Progenitor cell of endocrine pancreas (in vitro differentiated cells): ENCODE measurements at places on chromosomes 7 and 10. TPM values are rescaled to one million over a fixed set of nuclear protein-coding genes. Genes with fewer than 3 reads are reported as not detected.
A peak's percentile ranks its signal among the peaks of the same experiment; 100 is the strongest.

DNA sequence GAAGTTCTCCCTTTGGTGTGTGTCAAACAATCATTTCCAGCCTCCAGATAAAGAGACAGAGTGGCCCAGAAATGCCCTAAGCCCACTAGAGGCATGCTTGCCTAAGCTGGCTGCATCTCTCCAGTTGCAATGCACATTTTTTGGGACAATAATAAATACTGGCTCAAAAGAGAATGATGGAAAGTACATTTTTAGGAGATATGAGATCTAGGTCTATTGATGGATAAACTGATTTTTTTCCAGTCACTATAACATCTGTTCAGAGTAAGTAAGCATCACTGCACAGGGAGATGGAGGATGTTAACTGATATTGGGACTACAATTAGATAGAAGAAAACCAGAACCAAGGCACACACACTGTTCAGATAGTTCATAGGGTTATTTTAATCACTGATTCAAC, 553.0 kb downstream of the GRM8 start:
- peaks cover 22% of the 10 kb centered on the region for H3K4me1 ChIP-seq
- H3K27me3 ChIP-seq: no peaks in the 10 kb centered on the region
- no peaks in the 10 kb centered on the region for H3K36me3 ChIP-seq
- no peak overlapping the region for H3K4me3 ChIP-seq
- H3K27ac ChIP-seq: no peak overlapping the region
- DNase-seq: no peak

- H3K36me3 ChIP-seq: no peaks in the 10 kb centered on the region
- peaks cover 45% of the 10 kb centered on the region for H3K27me3 ChIP-seq
- H3K4me3 ChIP-seq: no peak overlapping the region
- no peak overlapping the region for H3K27ac ChIP-seq
- DNase-seq: no peak
Observed at GRCh38 chr10:123781956-123782500, 109.6 kb downstream of the CPXM2 start.

- H3K36me3 ChIP-seq: peaks cover 24% of the 10 kb centered on the region
- DNase-seq: no peak
- H3K27me3 ChIP-seq: peaks cover 51% of the 10 kb centered on the region
- H3K4me3 ChIP-seq: no peak overlapping the region
- peaks cover 18% of the 10 kb centered on the region for H3K4me1 ChIP-seq
Observed at GRCh38 chr7:70711452-70711851, 420.5 kb upstream of the GALNT17 start.

DNA sequence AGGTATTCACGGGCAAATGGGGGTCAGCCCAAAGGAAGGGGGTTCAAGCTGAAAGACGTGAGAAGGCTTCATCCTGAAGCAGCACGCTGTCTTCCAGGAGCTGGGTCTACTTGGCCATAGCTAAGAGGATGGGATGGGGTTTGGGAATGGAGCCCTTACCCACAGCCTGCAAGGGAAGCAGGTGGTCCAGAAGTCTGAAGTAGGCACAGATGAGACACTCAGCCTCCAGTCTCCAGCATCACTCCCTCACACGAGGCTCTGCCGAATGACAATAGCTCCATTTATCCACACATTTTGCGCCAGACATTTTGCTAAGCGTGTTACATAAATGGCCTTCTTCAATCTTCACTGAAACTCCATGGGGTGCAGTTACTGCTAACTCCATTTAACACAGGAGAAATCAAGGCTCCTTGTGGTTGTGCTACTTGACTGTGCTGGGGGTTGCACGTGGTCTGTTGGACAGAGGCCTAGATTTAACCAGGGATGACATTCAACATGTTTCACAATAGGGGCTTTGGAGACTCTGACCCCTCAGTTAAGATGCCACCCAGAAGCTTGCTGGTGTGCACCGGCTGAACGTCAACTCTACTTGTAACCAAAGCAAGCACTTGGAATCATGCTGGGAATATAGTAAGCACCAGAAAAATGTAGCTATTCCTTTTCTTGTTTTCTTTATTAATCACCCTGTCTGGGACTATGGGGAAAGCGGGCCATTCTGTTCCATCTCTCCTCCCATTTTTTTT, 85.3 kb downstream of the FAM241B start:
- no peak for DNase-seq
- H3K4me1 ChIP-seq: no peaks in the 10 kb centered on the region
- peaks cover 34% of the 10 kb centered on the region for H3K27me3 ChIP-seq
- no peaks in the 10 kb centered on the region for H3K36me3 ChIP-seq

The MYL10 gene
- total RNA-seq: not detected in 2 replicates

DNA sequence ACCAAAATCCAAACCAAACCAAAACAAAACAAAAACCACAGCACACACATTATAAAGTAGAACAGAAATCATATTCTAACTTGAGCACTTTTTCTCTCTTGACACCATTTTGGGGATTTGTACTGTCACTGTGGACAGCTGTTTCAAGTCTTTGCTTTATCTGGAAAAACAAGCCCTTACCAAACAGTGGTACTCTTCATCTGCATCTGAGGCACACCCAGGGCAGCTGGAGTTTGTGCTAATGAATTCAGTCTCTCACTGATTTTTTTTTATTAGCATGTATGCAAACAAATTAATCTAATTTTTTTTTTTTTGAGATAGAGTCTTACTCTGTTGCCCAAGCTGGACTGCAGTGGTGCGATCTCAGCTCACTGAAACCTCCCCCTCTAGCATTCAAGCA, 171.4 kb downstream of the RAPGEF5 start:
- no peak for DNase-seq
- no peak overlapping the region for H3K4me3 ChIP-seq
- H3K4me1 ChIP-seq: peaks cover 11% of the 10 kb centered on the region
- H3K27ac ChIP-seq: no peak overlapping the region
- H3K36me3 ChIP-seq: peaks cover 3% of the 10 kb centered on the region

- H3K27ac ChIP-seq: no peak overlapping the region
- H3K4me3 ChIP-seq: no peak overlapping the region
- no peak for DNase-seq
- H3K27me3 ChIP-seq: no peaks in the 10 kb centered on the region
- H3K36me3 ChIP-seq: no peaks in the 10 kb centered on the region
- no peaks in the 10 kb centered on the region for H3K4me1 ChIP-seq
Observed at GRCh38 chr7:43077732-43078391, 34.6 kb upstream of the HECW1 start.

- H3K4me3 ChIP-seq: no peak overlapping the region
- peaks cover 28% of the 10 kb centered on the region for H3K36me3 ChIP-seq
- no peak for DNase-seq
- peak overlapping the region; percentile 85 for H3K27ac ChIP-seq
Observed at GRCh38 chr7:47407821-47408674, 173.9 kb downstream of the TNS3 start.

DNA sequence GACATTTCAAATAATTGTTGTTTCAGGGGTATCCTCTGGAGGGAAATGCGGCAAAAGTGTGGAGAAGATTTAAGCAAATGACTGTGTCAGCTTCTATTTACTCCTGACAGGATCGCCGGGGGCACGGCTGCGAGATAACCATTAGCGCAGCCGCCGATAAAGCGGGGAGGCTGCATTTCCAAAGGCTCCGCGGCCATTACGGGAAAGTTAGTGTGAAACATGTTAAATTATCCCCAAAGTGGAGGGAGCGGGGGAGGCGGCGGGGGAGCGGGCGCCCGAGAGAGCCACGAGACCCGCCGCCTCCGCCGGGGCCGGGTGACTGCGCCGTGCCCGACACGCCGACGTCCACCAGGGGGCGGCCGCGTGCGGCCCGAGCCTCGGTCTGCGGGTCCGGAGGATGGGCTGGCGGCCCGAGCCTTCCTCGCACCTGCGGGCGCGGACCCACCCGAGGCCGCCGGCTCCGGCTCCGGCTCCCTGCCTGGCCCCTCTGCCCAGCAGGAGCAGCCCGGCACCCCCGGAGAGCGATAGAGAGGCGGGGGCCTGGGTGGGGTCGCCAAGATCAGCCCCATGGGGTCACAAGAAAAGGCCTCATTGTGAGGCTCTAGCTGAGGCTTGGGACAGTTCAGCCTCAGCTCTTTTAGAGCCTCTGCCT, 74.4 kb upstream of the PAX2 start:
- no peak overlapping the region for H3K27ac ChIP-seq
- H3K4me1 ChIP-seq: peaks cover 2% of the 10 kb centered on the region
- H3K4me3 ChIP-seq: no peak overlapping the region
- peaks cover 80% of the 10 kb centered on the region for H3K27me3 ChIP-seq
- peak; percentile 49 for DNase-seq

DNA sequence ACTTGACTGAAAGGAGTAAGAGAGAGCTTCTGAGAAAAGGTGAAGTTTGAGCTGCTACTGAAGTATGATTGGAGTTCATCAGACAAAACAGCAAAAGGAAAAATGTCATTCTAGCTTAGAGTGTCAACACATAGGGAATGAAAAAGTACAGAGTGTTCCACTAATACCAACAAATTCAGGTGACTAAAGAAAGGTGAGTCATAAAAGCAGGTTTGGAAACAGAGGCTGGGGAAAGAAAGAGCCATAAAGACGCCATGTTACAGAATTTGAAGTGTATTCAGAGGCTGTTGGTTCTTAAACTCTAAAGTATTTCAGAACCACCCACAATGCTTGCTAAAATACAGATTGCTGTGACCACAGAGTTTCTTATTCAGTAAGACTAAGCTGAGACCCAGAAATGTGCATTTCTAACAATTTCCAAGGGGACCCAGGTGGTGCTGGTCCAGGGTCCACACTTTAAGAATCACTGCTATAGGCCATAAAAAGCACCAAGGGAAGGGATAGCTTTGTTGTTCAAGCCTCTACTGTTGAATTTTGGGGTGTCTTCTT, 143.1 kb downstream of the ELAPOR2 start:
- no peak for DNase-seq
- peak overlapping the region; percentile 54 for H3K27ac ChIP-seq
- H3K36me3 ChIP-seq: peaks cover 19% of the 10 kb centered on the region
- peaks cover 5% of the 10 kb centered on the region for H3K4me1 ChIP-seq

- no peak for DNase-seq
- peaks cover 21% of the 10 kb centered on the region for H3K4me1 ChIP-seq
- H3K27me3 ChIP-seq: peaks cover 14% of the 10 kb centered on the region
- no peak overlapping the region for H3K27ac ChIP-seq
Observed at GRCh38 chr7:6227294-6227846, 45.1 kb downstream of the CYTH3 start.
